ENCODE measurements at places on chromosomes 3 and 15.

- no peak for DNase-seq
Observed at GRCh38 chr3:95797081-95797480, 1017.3 kb upstream of the EPHA6 start.

DNA sequence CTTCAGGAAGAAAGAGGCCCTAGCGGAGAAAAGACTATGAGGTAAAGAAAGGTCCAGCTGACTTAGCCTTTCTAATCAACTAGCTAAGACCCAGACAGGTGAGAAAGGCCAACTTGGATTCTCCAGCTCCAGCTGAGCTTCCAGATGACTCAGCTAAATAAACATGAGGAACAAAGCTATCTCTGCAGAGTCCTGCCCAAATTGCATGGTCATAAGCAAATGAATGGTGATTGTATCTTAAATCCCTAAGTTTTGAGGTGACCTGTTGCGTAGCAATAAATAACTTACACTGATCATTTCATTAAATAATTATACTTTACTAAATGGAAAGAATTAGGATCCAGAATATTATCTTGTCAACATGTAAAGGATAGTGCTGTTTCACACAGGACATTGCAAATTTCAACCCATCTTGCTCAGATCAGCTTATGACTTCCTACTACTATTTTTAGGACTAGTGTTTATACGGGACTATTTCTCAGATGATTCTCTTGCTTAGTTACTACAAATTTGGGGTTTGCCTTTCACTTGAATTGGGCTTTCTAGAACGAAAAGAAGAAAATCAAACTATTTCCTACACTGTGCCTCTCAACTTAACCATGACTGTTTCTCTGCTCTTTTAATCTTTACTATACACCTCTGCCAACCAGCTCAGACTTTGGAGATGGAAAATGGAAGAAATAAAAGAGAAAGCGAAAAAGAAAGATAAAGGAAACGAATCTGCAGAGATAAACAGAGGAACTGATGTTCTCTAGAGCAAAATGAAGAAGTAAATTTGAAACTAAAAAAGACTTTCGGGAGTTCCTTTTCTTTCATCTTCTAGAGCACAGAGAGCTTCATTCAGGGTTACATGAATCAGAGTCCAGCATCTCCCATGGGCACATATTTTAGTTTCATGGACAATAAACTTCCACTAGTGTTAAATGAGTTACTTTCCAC is 6.6 kb upstream of the ADGRG7 start:
- no peak for DNase-seq

DNA sequence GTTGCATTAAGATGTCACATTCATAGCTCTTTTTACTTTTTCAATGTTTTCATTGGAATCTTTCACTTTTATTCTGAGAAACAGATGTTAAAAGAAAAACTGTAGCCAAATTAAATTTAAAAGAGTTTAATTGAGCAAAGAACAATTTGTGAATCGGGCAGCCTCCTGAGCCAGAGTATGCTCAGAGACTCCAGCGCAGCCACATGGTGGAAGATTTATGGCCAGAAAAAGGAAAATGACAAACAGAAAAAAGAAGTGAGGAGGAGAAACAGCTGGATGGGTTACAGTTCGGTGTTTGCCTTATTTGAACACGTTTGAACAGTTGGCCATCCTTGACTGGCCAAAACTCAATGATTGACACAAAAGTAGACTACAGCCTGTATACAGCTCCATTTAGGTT is 33.8 kb upstream of the RAB11A start:
- no peak for DNase-seq

DNA sequence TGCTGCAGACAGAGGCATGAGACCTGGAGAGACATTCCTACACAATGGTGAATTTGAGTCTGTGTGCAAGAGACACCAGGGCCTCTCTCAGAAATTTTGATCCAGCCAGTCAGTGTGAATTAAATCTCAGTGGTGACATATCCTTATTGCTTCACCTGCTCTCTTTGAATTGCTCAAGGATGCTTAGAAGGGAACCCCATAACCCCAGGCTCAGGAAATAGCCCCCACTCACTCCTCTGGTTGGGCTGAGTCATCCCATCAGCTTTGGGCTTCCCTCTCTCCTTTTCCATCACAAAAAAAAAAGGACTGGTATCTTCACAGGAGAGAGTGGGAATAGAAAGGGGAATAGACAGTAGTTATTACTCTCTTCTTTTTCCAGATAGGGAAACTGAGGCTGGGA is 33.0 kb upstream of the LARS2 start:
- no peak for DNase-seq

- DNase-seq = no peak
Observed at GRCh38 chr15:48493763-48494225, 151.7 kb downstream of the FBN1 start.

- DNase-seq = no peak
Observed at GRCh38 chr3:177602601-177603147, 405.4 kb upstream of the TBL1XR1 start.
